ENCODE measurements at places on chromosomes 5 and 9.

DNA sequence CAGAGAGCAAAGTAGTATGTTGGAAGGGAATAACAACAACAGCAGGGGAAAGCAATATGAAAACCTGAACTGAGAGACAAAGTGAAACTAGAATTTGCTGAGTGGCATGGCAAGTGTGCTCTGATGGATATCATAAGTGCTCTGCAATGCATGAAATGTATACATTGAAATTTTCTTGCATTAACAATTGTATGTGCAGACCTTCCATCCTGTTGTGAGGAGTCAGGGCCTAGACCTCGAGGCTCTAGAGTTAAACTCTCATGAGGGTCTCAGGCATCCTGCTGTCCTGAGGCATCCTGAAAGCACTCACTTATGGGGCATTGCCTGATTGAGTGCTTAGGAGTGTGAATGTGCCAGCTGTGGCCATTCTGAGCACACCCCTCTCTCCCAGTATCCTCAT is 1.1 kb downstream of the ECM2 start:
- DNase-seq: no peak

DNA sequence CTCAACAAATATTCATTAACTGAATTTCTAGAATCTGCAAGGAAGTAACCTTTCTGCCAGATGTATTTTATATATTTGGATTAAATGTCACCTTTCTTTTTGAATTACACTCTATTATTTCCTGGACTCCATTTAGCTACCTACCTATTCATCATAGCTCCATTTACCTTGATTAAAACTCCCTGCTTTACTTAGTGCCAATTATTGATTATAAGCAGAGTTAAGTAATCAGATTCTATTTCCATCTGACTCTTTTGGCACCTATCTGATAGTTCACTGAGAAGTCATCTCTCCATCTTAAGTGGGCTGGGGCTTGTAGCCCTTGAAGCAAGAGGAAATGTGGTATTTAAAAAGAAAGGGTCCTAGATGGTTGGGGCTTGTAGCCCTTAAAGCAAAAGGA is 88.6 kb downstream of the TRPM3 start:
- DNase-seq: no peak

GRCh38 chr9:126435626-126436025 is 109.0 kb downstream of the MVB12B start:
- no peak for DNase-seq

DNA sequence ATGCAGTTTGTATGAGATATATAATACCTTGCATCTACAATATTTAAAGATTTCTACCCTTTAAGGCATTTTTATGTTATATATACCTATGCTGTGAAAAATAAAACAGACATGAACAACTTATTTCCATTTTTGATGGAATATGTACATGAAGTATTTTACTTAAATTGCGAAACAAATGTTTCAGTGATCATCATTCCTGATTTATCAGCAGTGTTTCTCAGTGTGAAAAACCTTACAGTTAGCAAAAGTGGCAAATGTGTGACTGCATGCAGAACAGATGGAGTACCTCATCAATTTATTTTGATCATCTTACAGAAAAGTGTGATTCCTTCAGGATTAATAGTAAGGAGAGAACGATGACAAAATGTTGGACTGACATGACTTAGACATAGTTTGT is 43.1 kb downstream of the PRR16 start:
- no peak for DNase-seq

DNA sequence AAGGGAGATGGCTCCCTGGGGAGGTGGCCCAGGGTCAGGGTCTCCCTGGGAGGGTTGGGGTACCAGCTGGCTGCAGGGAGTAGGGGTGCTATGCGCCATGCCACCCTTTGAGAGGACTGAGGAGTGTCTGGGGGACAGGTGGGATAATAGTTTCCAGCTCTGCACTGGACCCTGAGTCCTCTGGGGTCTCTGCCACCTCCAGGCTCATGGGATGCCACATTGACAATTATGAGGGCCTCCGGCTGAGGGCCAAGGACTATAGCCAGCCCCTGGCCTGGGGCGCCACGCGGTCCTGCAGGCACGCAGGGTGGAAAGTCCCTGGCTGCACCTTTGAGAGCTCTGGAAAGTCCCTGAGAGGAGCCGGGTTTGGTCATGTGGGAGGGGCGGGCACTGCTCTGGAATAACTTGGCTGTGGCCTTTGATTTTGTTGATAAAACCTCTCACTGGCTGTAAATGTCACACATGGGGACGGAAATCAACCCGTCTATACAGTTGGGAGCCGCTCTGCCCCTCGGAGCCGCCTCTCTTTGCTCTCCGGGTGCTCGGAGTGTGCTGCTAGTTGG is 16.0 kb downstream of the TRAF2 start:
- no peak for DNase-seq

GRCh38 chr5:119578937-119579336 is 50.4 kb upstream of the FAM170A start:
- DNase-seq: peak; percentile 88

DNA sequence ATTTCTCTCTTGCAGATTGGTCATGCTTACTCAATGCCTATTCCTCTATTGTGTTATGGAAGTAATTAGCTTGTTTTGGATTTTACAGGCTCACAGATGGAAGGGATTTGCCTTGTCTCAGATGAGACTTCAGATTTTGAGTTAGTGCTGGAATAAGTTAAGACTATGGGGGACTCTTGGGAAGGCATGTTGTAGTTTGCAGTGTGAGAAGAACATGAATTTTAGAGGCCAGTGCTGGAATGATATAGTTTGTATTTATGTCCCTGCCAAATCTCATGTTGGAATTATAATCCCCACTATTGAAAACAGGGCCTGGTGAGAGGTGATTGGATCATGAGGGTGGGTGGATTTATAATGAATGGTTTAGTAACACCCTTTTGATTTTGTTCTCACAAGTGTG is 6.1 kb upstream of the TUSC1 start:
- DNase-seq: no peak

Data from hematopoietic multipotent progenitor cell treated with erythropoietin and hydrocortisone succinate and interleukin-3 and kit ligand, for 6 days (in vitro differentiated cells).